ENCODE measurements at places on chromosomes 1 and 21.

DNA sequence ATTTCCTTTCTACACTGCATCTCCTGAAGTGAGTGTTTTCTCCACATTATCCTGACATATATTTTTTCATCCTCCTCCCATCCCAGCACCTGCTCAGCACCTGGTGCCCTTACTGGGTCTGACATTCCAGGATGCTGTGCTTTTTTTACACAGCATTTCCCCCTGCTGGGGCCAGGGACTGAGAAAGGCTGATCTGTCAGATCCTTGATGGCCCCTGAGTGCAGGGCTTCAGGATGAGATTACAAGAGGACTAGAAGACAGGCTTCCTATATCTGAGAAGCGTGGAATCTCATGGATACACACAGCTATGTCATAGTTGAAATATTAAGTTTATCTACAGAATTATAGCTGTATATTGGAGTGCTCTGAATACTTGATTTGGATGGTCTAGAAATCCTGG lies 24.4 kb downstream of the RCAN1 start:
- no peak for DNase-seq

- no peak for DNase-seq
Observed at GRCh38 chr1:210915890-210916507, 217.9 kb downstream of the KCNH1 start.

DNA sequence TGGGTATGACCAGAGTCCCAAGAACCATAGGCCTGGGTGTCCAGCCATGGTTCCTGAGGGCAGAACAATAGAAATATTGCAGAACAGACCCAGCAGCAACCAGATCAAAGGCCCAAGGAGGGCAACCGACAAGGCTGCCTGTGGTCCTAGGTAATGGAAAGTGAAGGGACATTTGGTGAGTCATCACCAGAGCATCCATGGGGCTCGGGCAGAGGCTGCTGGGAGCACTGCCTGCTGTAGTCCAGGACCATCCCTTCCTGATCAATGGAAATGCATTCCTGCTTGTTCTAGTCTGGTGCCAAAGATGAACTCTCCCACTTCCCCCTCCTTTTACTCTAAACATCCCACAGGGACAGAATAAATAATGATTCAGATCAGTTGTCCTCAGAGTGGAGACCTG lies 172.8 kb upstream of the CACNA1E start:
- no peak for DNase-seq

- DNase-seq: no peak
Observed at GRCh38 chr1:165300400-165300903, 56.1 kb downstream of the LMX1A start.

DNA sequence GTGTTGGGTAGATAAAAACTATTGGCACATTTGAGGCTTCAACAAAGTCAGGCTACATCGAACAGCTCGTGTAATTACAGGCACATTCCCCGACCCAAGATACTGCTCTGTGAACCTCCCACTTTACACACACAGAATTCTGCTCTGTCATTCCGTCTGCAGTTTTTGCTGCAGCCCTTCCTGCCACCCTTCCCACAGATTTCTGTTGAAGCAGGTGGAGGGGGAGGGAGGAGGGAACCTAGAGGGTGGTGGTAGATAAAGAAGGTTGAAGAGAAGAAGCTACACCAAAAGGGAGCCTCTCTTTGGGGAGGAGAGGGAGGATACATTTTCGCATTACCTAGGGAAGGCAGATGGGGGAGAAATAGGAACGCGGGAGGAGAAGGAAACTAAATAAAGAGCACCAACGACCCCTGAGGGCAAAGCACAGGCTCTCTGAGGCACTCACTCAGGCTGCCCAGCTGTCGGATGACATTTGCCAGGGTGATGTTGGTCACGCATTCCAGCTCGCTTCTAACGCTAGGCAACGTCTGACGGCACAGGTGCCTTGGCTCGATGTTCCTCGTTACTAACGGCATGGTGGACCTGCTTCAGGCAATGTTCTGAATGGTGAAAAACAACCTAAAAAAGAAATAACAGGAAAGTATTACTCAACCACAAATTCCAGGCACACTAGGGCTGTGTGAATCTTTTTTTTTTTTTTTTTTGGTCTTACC lies 36.0 kb downstream of the GPR3 start:
- DNase-seq: no peak

GRCh38 chr1:201116091-201116490 lies 3.9 kb upstream of the CACNA1S start:
- DNase-seq: no peak

DNA sequence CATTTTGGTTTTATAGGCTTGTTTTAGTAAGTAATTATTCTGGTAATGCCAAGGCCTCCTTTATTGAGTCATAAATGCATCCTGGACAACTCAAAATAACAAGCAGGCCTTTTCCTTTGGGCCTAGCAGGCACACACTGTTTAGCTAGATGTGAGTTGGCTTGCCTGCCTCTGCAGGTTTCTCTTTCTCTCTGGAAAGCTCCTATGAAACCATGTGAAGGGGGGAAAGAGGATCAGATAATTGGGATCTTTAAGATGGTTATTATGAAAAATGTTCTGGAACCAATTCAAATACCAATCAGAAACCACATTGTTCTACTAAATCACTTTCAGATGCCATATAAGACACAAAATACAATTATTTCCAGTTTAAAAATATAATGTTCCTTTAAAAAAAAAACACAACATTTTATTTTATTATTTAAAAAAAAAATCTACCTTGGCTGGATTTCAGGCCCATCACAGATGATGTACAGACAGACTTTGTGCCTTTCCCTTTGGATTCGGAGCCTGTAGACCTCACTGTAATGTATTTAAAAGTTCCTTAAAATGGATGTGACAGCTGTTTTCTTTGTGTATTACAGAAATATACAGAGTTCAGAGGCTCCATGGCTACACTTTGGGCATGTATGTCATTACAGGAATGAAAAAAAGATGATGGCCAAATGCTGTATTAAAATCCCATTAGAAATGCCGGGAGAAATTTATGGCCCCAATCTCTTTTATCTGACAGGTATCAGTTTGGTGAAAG lies 80.2 kb downstream of the NTMT2 start:
- DNase-seq: no peak

DNA sequence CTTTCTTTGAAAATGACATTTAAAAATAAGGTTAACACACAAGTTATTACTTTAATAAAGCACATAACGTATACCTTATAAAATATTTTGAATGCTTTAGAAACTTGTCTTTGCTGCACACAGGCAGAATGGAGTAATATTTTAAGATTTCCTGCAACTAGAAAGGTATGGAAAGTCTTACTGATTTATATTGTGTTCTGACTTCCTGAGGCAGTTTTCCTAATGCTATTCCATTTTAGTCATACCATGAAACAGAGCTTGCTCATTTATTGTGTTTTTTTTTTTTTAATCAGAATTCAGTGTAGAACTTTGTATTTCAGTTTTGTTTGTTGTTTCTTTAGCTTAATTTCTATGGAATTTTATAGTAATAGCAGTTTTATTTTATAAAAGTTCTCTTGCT lies 60.9 kb upstream of the S1PR1 start:
- no peak for DNase-seq

GRCh38 chr1:240598216-240599001 lies 13.5 kb downstream of the GREM2 start:
- no peak for DNase-seq

DNA sequence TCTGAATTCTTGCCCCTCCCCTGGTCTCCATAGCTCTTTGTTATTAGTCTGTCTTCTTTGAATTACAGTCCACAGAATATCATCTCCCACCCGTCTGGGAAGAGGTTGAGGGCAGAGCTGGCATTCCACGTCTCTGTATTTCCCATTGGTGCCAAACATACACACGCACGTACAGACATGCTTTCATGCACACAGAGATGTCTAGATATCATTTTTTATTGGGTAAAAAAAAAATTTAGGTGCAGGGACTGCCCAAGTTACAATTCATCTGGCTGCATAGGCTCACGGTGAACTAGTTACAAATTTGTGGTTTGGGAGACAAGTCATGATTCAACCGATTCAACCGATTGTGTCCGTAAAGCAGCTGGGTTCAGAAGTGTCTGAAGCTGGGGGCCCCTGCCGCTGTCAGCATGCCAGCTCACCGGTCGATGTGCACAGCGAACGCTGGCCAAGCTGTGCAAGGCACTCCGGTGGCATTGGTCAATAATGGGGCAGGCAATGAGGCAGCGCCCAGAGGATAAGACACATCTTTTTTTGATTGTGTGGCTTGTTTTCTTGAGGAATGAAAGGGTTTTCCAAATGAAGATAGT lies 73.7 kb downstream of the KCNN3 start:
- DNase-seq: no peak

GRCh38 chr1:70092526-70092925 lies 112.9 kb downstream of the LRRC40 start:
- DNase-seq: no peak

GRCh38 chr1:200247518-200247917 lies 162.3 kb downstream of the ZNF281 start:
- no peak for DNase-seq

DNA sequence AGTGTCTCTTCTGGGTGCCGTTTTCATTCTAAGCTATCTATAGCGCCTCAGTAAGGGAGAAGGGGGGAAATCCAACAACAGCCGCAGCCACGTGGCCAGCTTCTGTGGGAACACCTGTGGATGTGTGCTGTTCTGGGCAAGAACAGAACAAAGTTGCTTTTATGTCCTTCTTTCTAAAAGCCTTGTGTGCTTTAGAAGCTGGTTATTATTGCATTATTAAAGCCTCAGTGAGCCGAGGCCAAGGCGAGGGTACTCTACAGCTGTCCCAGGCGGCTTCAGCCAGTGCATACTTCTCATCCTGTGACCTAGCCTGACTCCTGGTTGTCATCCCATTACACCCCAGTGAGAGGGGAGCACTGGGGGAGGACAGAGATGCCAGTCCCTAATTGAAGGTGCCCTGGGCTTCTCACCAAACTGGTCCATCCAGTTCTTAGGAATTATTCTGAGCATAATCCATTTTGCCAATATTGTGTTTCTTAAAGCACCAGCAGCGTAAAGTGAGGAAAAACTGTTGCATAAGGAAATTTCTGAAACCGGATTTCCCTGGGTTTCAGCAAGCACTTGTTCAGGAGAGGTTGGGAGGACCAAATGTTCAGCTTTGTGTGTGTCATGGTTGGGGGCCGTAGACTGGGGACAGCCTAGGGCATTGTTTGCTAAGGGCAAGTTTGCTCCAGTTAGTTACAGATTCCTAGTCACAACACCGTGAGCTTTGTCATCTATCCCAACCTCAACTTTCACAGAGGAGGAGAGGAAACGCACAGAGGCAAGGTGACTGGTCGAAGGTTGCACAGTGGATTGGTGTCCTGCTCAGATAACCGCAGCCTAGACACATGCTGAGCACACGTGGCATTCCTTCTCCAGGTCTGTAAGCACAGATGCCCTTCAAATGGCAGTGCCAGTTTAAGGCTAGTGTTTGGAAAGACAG lies 61.0 kb upstream of the ATP1A1 start:
- no peak for DNase-seq

- DNase-seq: no peak
Observed at GRCh38 chr21:29189353-29189752, 58.9 kb downstream of the MAP3K7CL start.

- no peak for DNase-seq
Observed at GRCh38 chr21:35940074-35940927, 120.0 kb downstream of the SETD4 start.

DNA sequence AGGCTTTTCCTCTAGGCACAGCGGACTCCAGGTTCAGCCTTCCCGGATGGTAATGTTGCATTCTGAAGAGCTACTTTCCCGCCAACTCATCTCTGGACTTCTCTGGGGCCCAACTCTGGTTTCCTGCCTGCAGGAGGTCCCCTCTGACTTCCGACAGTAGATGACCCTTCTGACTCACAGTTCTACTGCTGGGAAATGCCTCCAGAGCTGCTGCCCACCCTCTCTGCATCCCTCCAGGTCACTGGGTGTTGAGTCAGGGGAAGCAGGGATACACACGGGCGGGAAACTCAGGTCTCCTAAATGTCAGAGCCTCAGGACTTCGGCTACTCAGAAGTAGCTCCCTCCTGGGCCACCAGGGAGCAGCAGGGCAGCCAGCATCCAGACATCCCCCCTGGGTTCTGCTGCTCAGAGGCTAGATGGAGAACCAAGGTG lies 2.1 kb upstream of the KIF21B start:
- no peak for DNase-seq

- no peak for DNase-seq
Observed at GRCh38 chr1:239884796-239885195, 206.9 kb upstream of the FMN2 start.

- no peak for DNase-seq
Observed at GRCh38 chr21:41759926-41760325, 6.9 kb downstream of the RIPK4 start.

DNA sequence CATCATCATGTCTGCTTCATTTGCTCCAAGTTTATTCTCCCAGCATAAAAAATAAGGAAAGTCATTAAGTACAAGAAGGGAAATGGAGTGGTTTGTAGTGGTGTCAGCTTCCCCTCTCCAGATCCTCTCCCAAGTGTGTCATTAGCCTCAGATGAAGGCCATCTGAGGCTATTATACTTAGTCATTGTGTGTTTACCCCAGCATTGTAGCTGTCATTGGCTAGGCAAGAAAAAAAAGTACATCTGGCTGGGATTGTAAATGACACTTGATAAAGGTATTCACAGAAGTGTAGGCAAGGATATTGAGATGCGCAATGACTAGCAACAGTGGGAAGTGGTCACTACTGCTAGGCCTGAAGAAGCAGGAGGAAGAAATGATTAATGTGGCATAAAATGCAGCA lies 316.9 kb upstream of the SGIP1 start:
- no peak for DNase-seq

GRCh38 chr1:216064643-216065042 lies 358.6 kb downstream of the USH2A start:
- DNase-seq: no peak

- DNase-seq: no peak
Observed at GRCh38 chr1:183635099-183635605, 431 bp downstream of the ARPC5 start.

- no peak for DNase-seq
Observed at GRCh38 chr1:107940701-107941100, 24.3 kb downstream of the VAV3 start.

DNA sequence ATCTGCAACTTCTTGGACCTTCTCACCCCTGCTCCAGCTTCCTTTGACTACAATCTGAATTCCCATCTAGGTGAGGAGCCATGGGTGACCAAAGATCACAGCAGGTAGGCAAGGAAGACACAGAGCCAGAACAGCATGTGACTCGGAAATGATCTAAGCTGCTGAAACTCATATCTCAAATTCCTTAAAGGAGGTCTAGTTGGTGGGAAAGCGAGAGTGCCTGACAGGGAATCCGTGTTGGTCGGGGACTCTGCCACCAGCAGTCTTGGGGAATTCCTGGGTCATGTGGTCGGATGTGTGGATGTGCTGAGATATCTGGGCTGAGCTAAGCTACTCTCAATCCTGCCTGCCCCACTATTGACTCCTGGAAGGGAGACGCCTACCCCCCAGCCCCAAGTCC lies 3.2 kb upstream of the NUAK2 start:
- DNase-seq: no peak

DNA sequence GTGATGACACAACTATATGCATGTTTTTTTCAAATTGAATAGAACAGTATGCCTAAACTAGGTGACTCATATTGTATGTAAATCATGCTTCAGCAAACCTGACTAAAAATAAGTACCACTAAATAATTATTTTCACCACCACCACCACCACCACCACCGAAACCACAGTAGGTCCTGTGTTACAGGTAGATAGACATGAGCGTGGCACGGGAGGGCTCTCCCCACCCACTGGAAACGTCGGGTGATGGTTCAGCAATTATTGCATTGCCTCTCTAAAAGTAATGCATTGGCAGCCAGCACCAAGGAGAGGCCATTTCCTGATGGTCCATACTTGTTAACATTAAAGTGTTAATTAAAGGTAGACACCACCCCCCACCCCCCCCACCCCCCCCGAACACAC lies 297.0 kb upstream of the NCAM2 start:
- DNase-seq: no peak

GRCh38 chr1:33377756-33378155 lies 53.1 kb downstream of the PHC2 start:
- DNase-seq: no peak

GRCh38 chr1:88634538-88634937 lies 49.5 kb upstream of the PKN2 start:
- DNase-seq: no peak
